ENCODE measurements at places on chromosomes 12 and 14.

GRCh38 chr14:30882431-30882830, 8.1 kb downstream of the COCH start:
- no peak for DNase-seq

DNA sequence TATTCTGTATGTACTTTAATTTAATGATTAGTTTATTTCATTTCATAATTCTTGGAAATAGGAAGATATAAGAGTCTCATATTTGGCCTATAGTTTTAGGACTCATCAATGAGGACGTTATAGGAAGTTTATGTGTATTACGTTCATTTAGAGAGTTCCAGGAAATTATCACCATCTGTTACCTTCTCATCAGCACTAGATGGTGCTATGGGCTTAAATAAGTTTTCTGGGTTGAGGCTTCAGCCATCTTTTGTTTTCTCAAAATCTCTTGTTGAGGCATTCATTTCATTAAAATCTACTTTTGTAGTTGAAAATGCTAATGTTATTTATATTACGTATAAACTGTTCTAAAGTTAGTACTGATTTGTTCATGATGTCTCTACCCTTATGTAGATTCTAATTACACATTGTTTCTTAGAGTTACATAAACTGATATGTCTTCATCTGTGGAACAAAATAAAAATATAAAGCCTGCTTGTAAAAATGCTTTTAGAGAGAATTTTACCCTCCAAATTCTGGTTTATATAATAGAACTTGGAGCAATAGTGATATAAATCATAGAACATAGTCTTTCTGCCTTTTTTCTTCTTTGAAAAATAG, 89.2 kb downstream of the CFAP54 start:
- peak; percentile 65 for DNase-seq

GRCh38 chr14:85217412-85217811, 312.5 kb upstream of the FLRT2 start:
- DNase-seq = no peak

DNA sequence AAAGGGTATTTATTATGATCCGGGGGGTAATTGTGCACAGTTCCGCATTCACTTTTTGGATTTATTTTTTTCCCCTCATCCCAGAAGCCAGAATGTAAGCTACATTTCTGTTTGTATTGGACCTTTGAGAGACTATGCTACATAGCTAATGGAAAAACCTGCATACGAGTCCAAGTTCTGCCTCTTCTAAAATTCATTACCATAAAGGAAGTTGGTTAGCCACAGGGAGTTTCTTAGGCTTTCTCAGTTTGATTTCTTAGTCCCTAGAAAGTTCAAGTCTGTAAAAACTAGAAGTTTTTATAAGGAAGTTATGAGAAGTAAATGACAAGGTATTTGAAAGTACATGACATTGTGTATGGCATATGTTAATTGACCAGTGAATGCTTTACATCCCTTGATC, 138.7 kb downstream of the PDE3A start:
- DNase-seq = no peak

GRCh38 chr12:13169272-13169671, 27.3 kb upstream of the EMP1 start:
- no peak for DNase-seq

GRCh38 chr14:79809849-79810612, 401.3 kb downstream of the DIO2 start:
- DNase-seq = peak; percentile 35

DNA sequence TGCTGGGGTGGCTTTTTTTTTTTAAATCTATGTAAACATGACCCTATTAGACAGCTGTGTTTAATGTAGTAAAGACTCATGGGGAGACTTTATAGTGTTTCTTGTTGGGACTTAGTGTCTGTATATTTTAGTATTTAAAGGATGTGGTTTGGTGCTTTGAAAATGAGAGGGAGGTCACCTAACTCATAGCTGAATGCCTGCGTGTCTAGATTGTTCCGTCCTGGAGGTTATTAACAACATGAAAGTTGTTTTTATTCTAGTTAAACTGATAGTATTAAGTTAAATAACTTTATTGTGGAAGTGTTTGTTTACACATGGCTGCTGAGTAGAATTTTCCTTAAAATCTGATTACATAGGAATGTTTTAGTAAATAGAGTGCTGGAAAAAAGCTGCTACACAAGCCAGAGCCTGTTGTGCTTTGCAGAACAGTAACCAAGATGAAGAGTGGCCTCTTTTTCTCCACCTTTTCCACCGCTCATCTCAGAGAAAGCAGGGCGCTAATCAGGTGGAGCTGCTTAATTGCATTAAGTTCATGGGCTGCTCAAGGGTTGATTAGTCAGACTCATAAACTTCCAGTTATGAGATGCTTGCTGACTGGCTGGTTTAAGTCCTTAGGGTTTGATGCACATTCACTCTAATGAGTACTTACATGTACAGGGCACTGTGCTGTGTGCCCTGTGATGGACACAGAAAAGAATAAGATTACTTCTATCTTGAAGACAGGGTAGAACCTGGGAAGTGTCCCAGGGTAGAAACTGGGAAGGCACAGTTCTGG, 62.7 kb downstream of the FBXO34 start:
- no peak for DNase-seq

DNA sequence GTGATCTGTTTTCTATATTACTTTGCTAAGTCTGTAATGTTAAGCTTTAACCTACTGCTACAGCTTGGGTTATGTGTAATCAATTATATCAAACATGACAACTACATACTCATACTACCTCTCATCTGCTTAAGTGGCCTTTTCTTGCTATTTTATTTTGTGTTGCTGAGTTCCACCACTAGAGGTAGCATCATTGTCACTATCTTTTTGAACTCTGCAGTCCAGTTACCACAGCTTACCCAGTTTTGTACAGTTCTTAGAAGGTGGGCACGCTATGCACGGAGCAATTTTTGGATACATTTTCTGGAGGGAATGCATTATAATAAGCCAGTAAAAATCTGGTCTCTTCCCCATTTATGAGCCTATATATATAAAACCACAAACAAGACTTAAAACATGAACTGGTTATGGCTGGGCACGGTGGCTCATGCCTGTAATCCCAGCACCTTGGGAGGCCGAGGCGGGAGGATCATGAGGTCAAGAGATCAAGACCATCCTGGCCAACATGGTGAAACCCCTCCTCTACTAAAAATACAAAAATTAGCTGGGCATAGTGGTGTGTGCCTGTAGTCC, 48.5 kb downstream of the SAV1 start:
- peak; percentile 16 for DNase-seq

DNA sequence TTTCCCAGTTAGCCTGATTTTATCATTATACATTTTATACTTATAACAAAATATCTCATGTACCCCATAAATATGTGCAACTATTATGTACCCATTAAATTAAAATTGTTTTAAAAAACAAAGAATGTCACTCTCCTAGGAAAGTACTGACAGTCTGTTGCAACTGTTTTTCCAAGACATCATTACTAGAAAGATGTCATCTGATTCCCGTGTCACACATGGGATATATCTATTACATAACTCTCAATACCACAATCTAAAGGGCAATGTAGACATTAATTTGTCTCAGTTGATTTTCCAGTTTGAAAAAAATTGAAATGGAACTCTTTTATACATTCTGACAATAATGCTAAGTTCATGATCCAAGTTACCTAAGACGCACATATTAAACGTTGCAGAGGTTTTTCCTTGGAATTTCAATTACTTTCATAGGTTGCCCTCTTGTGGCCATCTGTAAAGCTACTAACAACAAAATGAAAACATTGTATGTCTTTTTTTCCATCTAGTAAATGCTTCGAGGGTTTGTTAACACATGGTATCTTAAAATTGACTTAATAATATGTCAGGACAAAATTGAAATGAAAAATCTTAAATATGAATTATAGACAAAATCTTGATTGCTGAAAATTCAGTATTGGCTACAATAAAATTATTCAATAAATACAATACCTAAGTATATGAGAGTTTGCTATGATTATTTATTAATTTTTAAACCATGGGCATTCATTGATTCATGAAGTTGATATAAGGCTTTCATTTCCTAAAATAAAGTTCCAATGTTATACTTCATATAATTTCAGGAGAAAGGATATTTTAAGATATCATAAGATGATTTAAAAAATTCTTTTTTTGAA, 131.6 kb downstream of the PPFIA2 start:
- DNase-seq = peak; percentile 55

DNA sequence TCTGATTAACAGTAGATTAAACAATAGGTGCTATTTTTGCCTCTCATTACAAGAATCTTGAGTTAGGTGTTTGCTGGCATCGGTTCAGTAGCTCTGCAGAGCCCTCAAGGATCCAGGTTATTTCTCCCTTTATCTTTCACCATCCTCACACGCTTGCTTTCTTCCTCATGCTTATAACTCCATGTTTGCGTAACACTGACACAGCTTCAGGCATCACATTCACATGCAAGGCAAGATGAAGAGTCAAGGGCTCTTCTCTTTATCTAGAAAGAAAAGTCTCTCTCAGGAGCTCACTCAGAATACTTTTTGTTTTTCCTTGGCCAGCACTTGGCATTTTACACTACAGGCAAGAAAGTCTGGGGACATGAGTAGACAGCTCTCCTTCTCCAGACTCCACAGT, 24.2 kb upstream of the PTHLH start:
- DNase-seq = no peak

DNA sequence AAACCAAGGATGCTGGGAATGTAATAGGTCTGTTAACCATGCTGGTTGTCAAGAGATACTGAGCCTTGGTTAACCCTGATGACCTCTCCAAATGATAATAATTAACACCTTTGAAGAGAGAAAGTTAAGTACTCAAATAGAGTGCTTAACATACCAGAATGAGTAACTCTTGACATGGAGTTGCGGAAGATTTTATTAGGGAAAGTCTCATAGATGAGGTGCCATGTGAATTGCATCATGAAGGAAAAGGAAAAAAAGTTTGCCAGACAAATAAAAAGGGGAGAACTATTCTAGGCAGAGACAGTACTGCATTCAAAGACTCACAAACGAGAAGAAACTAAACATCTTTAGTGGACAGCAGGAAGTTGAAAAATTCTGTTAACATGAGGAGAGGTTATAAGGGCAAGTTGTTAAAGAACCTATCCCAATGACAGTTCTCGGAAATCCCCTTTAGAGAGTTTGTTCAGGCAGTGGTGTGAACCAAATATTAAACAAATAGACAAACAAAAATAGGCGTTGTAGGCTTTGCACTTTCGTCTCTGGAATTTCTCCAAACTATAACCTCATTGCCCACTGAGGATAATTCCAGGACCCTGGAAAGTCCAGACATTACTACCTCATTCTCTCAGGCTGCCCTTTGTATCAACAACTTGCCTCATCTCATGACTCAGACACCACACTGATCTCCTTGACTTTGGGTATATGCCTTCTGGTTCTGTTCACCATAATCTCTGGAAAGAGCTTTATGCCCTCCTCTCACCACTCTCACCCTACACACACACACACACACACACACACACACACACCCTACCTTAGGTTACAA, 435.0 kb downstream of the GXYLT1 start:
- no peak for DNase-seq

DNA sequence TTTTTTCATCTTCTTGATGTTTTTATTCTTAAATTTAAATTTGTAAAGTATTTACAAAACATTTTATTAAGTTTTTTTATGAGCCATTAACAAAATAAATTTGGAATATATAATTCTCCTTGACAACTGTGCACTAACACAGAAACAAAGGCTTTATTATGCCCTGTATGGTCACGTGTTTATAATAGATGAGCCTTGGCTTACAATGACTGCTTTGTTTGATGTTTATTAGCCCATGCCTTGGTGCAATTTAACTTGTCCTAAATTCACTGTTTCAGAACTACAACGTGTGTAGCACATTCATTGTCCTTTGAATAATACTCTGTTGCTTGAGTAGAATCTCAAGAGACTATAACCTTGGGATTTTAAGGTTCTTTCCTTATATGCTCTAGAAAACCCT, 59.8 kb downstream of the CNTN1 start:
- DNase-seq = peak; percentile 13

GRCh38 chr12:76505050-76505449, 54.5 kb downstream of the OSBPL8 start:
- DNase-seq = no peak

DNA sequence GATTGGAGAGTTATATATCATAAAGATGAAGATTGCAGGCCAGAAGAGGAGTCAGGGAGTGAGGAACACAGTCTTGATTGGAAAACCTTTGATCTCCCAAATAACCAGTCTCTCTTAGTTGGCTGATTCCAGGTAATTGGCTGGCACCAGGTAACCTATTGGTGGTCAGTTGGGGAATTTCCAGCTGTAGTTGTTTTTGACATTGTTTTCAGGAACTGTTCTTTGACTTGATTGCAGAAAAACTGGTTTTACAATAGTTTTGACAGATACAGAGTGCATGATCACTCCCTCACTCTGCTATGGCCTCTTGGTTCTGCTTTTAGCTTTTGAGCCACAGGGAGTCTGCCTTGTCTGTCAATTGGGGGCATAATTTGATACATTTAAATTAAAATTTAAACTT, 71.6 kb downstream of the ZNF641 start:
- DNase-seq = no peak

GRCh38 chr14:37194698-37195097, 3.0 kb upstream of the MIPOL1 start:
- no peak for DNase-seq

- no peak for DNase-seq
These were observed 19.1 kb downstream of the SLC25A47 start for GRCh38 chr14:100342195-100342594.

DNA sequence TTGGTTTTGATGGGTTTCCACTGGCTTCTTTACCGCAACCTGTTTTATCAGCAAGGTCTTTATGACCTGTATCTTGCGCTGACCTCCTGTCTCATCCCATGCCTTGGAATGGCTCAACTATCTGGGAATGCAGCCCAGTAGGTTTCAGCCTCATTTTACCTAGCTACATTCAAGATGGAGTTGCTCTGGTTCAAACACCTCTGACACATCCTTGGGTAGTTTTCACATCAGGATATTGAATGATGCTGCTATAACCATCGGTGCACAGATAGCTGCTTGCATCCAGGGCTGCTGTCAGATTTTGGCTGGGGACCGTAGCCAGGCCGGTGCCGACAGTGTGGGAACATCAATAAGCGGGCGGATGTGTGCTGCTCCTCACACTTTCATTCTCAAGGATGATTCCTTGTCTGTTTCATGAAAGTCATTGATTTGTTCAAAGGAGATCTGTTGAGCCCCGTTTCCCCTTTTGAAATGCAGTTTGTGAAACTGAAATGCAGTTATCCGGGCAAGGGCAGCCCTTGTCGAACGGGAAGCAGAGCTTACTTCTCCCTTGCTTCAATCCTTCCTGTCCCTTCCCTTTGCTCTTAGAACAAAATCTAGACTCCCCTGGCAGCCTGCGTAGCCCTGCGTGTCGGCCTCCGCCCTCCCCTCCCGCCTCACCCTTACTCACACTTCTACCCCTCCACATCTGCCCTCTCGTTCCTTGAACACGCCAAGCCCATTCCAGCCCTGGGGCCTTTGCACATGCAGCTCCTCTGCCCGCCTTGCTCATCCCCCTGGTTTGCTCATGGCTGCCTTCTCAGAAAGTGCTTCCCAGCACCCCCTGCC, 49.2 kb upstream of the NCOR2 start:
- DNase-seq = no peak

Data from NCI-H1105 (cell line).